Left lobe of liver (tissue), 2 donors: ENCODE measurements at places on chromosomes 3 and 15. TPM values are rescaled to one million over a fixed set of nuclear protein-coding genes. Genes with fewer than 3 reads are reported as not detected.
A peak's percentile ranks its signal among the peaks of the same experiment; 100 is the strongest.

GRCh38 chr3:181727341-181728032, 15.8 kb downstream of the SOX2 start:
- no peak for DNase-seq

TWF2 gene
- total RNA-seq = 16.8 TPM

- DNase-seq = no peak
Observed at GRCh38 chr3:176785171-176785570, 412.1 kb downstream of the TBL1XR1 start.

DNA sequence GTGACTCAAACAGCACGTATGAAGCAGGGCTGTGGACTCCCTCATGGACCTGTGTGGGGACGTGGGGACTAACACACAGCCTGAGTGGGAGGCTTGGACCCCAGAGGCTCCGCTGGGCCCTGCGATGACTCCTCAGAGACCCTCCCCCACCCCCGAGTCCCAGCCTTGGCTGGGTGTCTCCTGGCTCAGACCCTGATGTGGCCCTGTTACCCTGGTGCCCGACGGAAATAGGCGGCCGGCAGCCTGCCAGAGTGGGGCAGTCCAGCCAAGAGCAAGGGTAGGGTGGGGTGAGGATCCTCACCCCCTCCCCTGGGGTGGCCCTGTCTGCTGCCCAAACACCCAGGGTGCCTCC, 15.3 kb downstream of the TNK2 start:
- peak; percentile 85 for DNase-seq

PROS1 gene
- total RNA-seq = 147 TPM

CADM2 gene
- total RNA-seq = 0.08 TPM
